ENCODE measurements at places on chromosomes 7 and 10.
A peak's percentile ranks its signal among the peaks of the same experiment; 100 is the strongest.

DNA sequence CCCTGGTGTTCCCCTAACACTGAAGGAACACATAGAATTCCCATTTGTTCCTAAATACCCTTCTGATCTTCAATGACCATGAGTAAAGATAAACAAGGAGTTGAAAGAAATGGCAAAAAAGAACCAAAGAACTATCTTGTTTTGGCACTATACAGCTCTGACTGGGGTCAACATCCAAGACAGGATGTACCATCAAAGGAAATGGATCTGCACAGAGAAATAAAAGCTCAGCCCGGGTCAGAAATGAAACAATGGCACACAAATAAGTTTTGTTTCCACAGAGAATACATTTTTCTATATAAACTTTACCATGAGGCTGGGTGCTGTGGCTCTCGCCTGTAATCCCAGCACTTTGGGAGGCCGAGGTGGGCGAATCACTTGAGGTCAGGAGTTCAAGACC, 18.0 kb upstream of the USP54 start:
- DNase-seq = no peak

DNA sequence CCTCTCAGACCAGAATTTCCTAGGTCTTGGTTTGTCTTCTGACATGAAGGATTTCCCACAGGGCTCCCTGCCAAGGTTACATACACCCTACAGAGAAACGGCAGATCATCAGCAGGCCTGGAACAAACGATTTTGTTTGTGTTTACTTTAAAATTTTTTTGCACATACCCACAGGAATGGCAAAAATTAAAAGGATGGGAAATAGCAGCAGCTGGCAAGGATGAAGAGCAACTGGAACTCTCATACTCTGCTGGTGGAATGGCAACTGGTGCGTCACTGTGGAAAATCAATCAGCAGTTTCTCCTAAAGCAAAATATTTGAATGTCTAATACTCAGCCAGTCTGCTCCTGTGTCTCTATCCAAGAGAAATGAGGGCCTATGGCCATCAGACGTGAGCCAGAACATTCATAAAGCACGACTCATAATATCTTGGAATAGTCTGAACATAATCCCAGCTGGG, 6.5 kb downstream of the BAIAP2L1 start:
- no peak for DNase-seq

DNA sequence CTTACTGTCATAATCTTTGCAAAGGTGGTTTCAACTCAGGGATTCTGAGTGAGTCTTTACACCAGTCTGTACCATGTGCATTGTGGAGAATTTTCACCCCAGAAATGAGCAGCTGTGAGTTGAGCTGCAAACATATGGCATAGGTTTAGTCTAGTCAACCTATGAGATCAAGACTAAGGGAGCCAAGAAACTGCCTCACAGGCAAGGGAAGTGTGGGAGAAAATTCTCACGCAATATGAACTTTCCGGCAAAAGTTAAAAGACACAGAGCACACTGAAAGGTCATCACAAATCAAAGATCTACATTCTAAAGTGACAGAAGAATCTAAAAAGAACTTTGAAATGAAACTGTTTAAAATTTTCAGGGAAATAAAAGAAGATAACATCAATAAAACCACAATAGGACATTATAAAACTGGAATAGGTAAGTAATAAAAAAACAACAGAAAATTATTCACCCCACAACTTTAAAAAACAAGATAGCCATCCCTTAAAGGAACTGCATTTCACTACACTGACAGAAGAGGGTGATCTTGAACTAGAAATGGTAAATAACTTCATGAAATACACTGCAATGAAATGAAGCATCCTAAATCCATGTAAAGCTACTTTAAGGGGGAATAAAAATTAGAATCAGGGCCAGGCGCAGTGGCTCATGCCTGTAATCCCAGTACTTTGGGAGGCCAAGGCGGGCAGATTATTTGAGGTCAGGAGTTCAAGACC, 63.5 kb downstream of the LGI1 start:
- peak; percentile 74 for DNase-seq

GRCh38 chr7:12289996-12290395, 78.9 kb downstream of the TMEM106B start:
- no peak for DNase-seq

- no peak for DNase-seq
These were observed 1.3 kb upstream of the SCD start for GRCh38 chr10:100345570-100346330.

- DNase-seq = no peak
These were observed 562.9 kb downstream of the GFRA1 start for GRCh38 chr10:115710136-115710535.

- DNase-seq = no peak
These were observed 122.7 kb downstream of the PRKAG2 start for GRCh38 chr7:151754142-151754590.

- no peak for DNase-seq
These were observed 70.8 kb upstream of the MEOX2 start for GRCh38 chr7:15757041-15758000.

DNA sequence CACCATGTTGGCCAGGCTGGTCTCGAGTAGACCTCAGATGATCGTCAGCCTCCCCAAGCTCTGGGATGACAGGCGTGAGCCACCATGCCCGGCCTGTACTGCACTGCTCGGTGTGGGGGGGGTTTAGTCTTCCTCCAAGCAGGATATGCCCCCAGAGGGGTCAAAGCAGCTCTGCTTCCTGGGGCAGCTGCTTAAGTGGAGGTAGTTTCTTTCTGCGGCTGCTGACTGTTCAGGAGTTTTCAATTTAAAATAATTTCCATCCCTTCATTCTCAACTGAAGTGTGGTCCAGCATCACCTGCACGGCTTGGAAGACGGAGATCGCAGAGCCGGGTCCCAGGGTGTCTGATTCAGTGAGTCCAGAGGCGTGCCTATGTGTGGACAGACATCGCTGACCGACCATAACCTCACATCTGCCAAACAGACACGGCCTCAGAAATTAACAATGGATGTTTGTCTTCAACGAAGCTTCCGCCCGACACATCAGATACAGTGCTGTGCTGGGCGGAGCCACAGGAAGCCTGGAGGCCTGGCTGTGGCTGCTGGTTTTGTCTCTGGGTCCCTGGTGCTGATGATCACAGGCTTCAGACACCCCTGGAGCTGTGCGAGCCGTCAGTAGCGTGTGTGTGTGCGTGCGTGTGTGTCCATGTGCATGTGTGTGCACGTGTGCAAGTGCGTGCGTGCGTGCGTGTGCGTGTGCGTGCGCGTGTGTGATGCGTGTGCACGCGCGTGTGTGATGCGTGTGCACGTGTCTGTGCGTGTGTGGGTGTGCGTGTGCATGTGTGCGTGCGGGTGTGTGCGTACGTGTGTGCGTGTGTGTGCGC, 226.5 kb upstream of the PITRM1 start:
- no peak for DNase-seq

GRCh38 chr7:16817536-16817935, 12.7 kb upstream of the AGR2 start:
- no peak for DNase-seq

GRCh38 chr10:120963594-120964220, 112.5 kb downstream of the WDR11 start:
- no peak for DNase-seq

GRCh38 chr10:3404381-3404780, 231.8 kb upstream of the PITRM1 start:
- no peak for DNase-seq

- no peak for DNase-seq
These were observed 85.1 kb upstream of the FGFR2 start for GRCh38 chr10:121683366-121683765.

- no peak for DNase-seq
These were observed 15.6 kb downstream of the HIBADH start for GRCh38 chr7:27647046-27647445.

DNA sequence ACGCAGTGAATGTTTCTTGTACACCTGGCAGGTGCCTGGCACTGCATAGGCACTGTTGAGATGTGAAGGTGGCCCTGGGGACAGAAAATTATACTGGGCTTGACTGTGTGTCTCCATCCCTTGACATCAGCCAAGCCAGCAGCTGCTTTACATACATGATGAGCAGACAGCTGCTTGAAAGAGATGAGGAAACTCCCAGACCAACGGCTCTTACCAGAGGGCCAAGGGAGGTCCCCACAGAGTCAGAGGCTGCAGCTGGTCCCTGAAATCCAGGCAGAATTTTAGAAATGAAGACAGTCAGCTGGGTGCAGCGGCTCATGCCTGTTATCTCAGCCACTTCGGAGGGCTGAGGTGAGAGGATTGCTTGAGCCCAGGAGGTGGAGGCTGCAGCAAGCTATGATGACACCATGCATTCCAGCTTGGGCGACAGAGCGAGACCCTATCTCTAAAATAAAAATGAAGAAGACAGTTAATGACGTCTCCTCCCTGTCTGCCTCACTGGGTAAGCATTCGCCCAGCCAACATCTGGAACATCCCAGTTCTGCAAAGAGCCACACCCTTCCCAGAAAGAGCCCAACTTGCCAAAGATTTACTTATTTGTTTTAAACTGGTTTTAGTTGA, 17.6 kb downstream of the LIMK1 start:
- DNase-seq = no peak

- no peak for DNase-seq
These were observed 75.2 kb downstream of the CDC123 start for GRCh38 chr10:12271210-12271540.

- DNase-seq = no peak
These were observed 2.5 kb upstream of the BTRC start for GRCh38 chr10:101351477-101351876.

DNA sequence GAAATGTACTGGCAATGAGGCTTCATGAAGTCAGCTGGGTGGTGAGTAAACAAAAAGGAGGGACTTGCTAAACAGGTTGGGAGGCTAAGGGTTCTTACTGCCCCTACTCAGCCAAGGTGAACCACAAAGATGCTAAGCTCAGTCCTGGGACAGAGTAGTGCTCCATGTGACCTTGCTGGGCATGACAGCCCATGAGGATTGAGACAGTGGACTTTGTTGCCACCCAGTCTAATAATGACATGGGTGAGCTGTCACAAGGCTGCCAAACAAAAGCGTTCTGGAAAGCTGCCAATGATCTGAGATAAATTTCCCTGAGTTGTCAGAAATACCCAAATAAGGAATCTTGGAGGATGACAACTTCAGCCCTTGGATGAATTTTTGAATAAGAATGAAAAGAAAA, 75.2 kb downstream of the CLEC2L start:
- DNase-seq = no peak

DNA sequence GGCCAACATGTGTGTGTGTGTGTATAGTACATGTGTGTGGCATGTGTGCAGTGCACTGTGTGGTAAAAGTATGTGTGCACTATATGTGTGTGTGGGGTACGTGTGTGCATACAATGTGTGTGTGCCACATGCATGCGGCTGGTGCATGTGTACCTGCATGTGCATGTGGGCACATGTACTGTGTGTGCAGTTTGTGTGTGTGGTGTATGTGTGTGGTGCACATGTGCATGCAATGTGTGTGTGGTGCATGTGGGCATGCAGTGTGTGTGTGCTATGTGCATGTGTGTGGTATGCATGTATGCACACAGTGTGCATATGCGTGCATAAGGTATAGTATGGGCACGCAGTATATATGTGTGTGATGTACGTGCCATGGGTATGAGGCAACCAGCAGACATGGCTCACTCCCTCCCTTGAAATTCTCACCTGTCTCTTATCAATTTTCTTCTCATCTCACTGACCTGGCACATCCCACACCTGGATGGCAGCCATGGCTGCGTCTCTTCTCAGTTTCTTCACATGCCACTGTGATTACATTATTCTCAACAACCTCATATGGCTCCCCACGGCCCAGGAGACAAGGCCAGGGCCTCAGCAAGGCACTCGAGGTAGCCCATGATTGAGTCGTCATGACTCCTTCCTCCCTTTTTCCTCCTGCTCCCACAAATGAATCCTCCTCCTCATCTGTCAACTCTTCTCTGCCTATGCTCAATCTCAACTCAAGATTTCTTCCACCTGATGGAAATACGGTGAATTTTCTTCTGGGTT, 57.0 kb downstream of the NUDCD3 start:
- DNase-seq = no peak

- DNase-seq = peak; percentile 27
These were observed 63.5 kb upstream of the BTBD16 start for GRCh38 chr10:122207596-122207995.

- DNase-seq = no peak
These were observed 600.9 kb upstream of the MKI67 start for GRCh38 chr10:128727114-128727513.

DNA sequence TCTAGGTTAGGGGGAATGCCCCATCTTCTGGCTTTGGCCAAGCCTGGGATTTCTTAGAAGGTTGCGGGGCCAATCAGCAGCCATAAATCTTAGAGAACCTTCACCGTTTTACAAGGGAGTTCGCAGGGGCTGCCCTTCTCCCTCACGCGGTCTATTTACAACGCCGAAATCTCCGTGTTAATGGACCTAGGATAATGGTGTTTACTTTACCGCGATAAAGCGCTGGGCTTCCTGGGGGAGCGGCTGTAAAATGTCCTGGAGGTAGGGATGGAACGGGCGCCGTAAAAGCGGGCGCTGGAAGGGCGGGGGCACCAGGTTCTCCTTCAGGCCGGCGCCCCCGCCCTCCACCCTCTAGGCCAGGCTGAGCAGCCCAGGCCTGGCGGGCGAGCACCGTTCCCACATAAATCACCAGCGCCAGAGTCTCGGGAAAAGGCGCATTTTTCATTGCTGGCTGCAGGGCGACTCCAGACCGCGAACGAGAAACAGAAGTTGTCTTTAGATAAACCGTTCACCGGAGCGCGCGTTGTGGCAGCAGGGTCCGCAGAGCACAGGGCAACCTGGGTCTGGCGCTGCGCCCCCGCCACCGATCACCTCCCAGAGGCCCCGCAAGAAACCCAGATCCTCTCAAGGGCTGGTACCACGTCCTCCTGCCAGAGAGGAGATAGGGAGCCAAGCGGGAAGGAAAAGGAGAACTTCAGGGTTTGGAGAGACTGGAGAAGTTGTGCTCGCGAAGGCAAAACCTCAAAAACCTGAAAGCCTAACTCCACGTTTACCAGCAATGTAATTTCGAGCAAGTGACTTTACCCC, 12.5 kb upstream of the NKX2-3 start:
- peak; percentile 78 for DNase-seq

DNA sequence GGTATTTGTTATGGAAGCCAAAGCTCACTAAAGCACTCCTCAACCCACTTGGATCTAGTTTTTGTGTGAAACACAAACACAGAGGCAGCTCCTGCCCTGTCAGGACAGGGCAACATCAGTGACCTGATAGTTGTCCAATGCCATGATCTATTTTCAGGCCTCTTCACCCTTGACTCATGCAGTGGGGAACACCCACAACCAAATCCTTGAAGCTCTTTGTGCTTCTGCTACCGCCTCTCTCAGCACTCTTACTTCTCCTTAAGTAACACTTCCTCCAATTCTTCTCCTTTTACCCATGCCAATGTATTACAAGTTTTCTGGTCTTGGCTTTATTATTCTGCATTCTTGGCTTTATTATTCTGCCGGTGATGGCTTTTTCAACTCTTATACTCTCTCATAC, 425.3 kb downstream of the INHBA start:
- no peak for DNase-seq

GRCh38 chr7:5086256-5086655, 40.6 kb downstream of the RBAK start:
- no peak for DNase-seq
